ENCODE measurements at places on chromosomes 7 and 10. TPM values are rescaled to one million over a fixed set of nuclear protein-coding genes. Genes with fewer than 3 reads are reported as not detected.

DNA sequence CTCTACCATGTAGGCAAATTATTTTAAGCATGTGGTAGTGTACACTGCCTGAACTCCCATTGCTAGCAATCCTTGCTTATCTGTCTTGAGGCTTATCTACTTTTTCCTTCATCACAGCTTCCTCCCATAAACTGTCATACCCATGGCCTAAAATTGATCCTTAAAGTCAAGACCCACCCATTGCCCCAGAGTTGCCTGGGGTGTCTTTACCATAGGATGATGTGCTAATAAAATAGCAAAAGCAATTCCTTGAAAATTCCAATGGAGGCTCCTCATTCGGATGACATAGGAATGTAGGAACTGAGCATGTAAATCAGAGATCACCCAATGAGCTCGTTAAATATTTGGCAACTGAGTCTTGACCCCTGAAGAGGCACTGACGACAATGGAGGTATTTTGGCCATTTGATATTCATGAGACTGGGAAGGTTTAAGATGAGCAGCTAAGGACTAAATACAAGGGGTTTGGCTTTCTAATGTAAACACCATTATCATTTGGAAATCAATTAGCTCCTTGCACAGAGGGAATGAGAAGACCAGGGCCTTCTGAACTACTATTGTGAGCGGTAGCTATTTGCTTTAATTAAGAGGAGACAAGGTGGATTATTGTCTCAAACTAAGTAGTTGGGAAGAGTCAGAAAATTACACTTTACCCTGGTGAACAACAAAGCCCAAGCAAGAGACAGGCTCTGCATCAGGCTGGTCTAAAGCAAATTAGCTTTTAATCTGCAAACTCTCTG is 234.9 kb downstream of the GATA3 start:
- no peak for DNase-seq

CTTNBP2 gene
- 46.3 TPM for total RNA-seq

HOXA13 gene
- total RNA-seq, result 2.0 TPM

UNCX gene
- total RNA-seq, result not detected

GRCh38 chr7:111657018-111657417 is 94.7 kb upstream of the IMMP2L start:
- DNase-seq, result no peak

GRCh38 chr7:82331234-82331633 is 112.3 kb downstream of the CACNA2D1 start:
- DNase-seq, result no peak

GRCh38 chr10:30813872-30814481 is 184.4 kb upstream of the LYZL2 start:
- no peak for DNase-seq
